ENCODE measurements at places on chromosomes 1 and 21.

- no peak for DNase-seq
These were observed 8.8 kb downstream of the NOL9 start for GRCh38 chr1:6545276-6546112.

GRCh38 chr1:78387201-78387600 is 103.6 kb upstream of the PTGFR start:
- no peak for DNase-seq

- DNase-seq = no peak
These were observed 46.3 kb downstream of the PRDM15 start for GRCh38 chr21:41832596-41833496.

GRCh38 chr1:3283849-3284248 is 170.6 kb upstream of the ARHGEF16 start:
- peak; percentile 51 for DNase-seq

DNA sequence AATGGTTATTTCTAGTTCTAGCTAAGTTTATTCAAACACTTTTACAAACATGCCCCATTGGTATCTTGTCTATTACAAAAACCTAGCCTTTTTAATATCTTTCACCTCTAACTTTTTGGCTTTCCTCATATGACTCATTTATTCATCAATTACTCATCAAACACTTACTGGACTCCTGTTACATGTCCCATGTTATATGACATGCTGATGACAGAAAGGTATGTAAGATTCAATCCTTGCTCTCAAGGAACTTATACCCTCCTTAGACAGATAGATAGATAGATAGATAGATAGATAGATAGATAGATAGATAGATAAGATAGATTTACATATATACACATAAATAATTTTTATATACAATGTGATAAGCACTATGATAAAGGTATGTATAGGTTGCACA is 33.9 kb upstream of the INSL5 start:
- no peak for DNase-seq

GRCh38 chr1:79852004-79852403 is 845.5 kb upstream of the ADGRL4 start:
- no peak for DNase-seq

Data from left ventricle myocardium inferior (tissue), 1 donor.